ENCODE measurements at places on chromosomes 7 and 10.

DNA sequence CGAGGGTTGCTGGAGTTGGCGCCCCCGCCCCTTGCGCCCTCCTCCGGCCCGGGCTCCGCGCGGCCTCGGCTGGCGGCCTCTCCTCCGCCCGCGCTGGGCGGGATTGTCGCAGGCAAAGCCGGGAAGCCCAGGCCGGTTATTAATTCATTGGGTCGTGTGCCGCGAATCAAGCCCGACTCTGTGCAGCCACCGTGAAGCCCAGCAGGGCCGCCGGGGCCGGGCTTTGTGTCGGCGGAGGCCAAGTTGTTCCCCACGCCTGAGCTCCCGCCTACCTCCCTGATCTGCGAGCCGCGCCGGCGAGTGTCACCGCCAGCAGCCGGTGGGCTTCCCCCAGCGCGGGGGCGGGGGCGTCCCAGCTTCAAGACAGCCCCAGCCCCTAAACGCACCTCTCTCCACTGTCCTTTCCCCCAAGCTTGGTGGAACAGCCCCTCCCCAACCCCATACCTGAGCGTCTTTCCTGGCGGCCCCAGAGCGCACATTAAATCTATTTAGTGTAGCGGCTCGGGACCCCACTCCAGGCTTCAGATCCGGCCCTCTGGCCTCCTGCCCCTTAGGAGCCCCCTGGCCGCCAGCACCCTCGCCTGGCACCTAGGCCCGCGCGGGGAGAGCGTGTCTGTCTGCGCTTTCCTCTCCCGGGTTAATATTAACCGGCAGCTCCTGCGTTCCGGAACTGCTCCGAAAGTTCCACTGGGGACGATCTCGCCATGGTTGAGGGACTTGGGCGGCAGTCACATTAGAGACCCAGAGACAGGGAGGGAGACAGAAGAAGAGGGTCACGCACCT is 3.5 kb downstream of the SHH start:
- no peak for DNase-seq

- no peak for DNase-seq
Observed at GRCh38 chr7:153943861-153944260, 108.3 kb upstream of the DPP6 start.

DNA sequence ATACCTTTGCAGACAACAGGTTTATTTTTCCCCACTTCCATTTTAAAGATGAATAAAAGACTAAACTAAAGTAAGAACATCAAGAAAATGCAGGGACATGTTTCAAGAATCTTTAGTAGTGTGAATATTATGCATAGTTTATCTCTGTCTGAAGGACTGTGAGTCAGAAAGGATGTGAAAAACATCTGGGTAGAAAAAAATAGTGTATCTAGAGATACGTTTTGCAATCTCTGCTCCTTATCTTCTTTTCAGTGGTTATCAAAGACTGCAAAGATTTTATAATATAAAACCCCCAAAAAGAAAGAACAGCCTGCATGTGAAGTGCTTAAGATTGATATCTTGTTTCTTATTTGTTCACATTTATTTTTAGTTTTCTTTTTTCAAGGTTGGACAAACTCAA is 101.9 kb upstream of the ARHGAP21 start:
- no peak for DNase-seq

DNA sequence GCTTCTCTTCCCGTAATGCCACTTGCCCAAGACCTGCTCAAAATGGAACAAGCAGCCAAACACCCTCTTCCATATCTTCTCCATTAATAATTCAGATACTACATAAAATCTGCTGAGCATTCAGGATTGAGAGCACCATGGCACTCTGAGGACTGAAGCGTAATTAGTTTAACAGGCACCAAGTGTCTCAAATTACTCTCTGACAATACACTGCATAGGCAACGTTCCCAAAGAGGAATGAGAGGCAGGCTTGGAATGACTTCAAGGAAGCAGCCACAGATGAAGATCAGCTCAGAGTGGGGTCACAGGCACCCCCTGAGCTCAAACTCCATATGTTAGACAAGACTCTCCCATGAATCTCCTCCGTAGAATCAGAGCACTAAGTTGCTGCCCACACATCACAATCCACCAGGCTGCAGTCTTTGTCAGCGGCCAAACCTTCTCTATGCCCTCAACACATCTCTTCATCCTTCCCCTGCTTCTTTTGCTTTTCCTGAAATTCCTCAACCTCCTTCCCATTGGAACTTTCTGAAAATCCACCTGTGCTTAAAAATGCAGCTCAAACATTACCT is 4.7 kb upstream of the ABLIM1 start:
- DNase-seq: no peak

- no peak for DNase-seq
Observed at GRCh38 chr7:80278737-80279136, 144.1 kb downstream of the GNAI1 start.

GRCh38 chr10:126687121-126687606 is 16.7 kb upstream of the C10orf90 start:
- no peak for DNase-seq

- no peak for DNase-seq
Observed at GRCh38 chr10:55630491-55631056, 730.5 kb downstream of the ZWINT start.

DNA sequence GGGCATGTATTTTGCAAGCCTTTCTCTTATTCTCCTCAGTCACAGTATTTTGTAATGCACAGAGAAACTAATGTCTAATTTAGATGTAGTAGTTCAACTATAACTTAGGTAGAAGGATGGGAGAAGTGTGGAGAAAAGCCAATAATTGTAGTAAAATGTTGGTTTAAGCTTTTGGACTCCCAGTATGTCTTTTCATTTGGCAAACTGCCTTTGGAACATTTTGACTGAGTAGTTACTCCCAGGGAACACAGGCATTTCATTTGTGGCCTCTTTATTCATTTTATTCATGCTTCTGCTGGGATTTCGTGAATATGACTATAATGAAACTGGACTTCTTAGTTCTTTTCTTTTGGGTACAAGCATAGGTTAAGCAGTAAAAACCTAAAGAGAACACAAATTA is 79.0 kb downstream of the EXOC4 start:
- DNase-seq: no peak

- no peak for DNase-seq
Observed at GRCh38 chr7:41869997-41870396, 167.1 kb upstream of the INHBA start.
